ENCODE measurements at places on chromosomes 7 and 10. TPM values are rescaled to one million over a fixed set of nuclear protein-coding genes. Genes with fewer than 3 reads are reported as not detected.
A peak's percentile ranks its signal among the peaks of the same experiment; 100 is the strongest.

DNA sequence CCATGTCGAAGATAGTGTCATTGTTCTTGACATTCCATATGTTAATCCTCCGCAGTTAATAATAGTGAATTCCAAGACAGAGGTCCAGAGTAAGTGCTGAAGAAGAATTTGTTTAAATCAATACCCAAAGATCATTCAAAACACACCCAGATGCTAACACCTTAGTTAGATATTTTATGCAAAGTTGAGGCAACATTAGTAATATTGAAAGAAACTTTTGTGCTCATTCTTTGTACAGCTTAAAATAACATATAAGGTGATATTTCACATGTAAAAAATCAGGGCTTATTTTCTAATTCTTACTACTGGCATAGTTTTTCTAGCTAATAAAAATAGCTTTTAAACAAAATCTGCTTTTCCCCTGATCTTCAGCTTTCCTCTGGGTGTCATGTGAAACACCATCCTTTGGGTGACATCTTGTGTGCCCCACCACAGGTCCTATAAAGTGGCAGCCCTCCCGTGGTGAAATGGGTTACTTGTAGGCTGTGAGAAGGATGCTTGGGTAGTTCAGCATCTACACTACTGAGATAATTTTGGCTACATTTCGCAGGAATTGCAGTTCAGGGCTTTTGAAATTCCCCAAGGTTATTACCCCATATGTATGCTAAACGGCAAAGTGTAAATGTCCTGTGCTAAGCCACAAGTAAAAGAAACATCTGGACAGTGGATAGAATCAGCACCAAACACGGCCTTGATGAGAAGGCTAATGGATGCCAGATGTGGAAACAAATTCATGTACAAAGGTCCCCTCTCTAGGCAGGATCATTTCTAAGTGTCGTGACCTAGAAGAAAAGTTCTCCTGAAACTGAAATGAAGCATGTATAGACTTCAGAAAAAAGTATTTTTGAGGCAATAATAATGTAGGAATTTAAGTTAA, 105.4 kb downstream of the GRM3 start:
- no peak for DNase-seq

GRCh38 chr10:63716016-63716580, 194.9 kb downstream of the REEP3 start:
- no peak for DNase-seq

DNA sequence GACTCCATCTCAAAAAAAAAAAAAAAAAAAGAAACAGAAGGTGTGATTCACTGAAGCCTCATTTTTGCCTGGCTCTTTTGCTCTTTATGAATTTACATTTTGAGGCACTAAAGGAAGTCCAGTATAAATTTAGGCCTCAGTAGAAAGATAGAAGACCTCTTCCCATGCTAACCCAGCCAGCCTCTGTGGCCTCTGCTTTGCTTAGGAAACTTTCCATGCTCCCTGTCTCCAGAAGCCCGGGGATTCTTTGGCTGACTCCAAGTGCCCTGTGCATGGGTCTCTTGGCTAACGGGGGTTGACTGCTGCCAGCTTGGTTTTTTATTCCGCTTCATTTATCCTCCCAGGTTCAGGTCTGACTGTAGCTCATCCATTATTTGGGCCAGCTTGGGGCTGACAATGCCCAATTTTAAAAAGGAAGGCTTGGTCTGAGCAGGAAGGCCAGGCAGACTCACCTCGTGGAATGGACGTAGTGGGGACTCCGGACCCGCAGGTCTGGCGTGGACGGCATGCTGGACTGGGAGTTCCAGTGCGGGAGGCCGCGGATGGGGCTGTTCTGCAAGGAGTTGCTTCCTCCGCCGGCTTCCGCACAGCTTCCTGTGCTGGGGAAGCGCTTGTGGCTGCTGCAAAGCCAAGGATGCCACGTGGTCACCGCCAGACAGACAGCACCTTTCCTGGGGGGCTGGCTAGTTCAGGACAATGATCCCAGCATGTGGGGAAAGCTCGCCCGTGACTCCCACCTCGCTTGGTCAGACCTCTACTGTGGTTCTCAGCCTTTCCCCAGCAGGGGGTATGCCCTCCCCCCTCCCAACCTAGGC, 72.3 kb downstream of the PRPF18 start:
- peak; percentile 89 for DNase-seq

- DNase-seq, result no peak
These were observed 2.0 kb downstream of the MASTL start for GRCh38 chr10:27157150-27157549.

Gene SPDYE2
- total RNA-seq, result not detected

Gene STOX1
- 0.15 TPM for total RNA-seq

Gene MPP7
- total RNA-seq, result 18.1 TPM

Gene LRIT1
- total RNA-seq, result not detected

GRCh38 chr10:112789248-112789647, 160.8 kb upstream of the TCF7L2 start:
- no peak for DNase-seq

DNA sequence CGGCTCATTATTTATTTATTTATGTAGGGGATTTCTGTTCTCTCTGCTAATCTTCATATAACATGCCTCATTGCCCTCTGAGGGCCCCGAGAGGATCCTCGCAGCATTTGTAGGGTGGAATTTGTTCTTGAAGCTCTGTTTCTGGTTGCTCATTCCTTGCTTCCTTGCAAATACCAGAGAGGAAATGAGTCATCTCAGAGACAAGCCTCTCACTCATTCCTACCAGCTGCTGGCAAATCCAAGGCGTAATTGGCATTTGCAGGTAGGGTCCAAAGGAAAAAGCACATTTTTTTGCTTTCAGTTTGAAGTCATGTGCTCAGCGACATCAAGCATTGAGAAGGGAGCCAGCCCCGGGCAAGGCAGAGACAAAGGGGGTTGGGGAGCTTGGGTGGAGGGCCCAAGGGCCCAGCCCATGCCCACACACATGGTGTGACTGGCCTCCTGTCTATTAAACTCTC, 501.6 kb downstream of the GALNT17 start:
- DNase-seq, result no peak

GRCh38 chr7:20035279-20035875, 181.8 kb downstream of the MACC1 start:
- DNase-seq, result no peak

Measured in right cardiac atrium (tissue), 5 donors.